ENCODE measurements at places on chromosomes 6 and 20.

DNA sequence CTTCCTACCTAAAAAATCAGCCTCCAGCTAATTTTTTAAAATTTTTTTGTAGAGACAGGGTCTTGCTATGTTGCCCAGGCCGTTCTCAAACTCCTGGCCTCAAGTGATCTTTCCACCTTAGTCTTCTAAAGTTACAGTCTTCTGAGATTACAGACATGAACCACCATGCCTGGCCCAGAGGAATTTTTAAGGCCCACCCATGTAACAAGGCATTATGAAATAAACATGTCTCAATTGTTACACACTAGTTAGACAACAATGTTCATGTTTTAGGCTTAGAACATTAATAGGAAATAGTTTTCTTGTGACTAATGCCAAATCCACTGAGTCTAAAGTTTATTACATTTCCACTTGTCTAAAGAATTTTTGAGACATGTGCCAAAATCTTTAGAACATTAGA is 221.2 kb downstream of the LAMA2 start:
- DNase-seq: no peak

GRCh38 chr6:45416700-45417099 is 39.0 kb upstream of the SUPT3H start:
- DNase-seq: no peak

- no peak for DNase-seq
Observed at GRCh38 chr6:7894262-7895124, 16.1 kb downstream of the TXNDC5 start.

DNA sequence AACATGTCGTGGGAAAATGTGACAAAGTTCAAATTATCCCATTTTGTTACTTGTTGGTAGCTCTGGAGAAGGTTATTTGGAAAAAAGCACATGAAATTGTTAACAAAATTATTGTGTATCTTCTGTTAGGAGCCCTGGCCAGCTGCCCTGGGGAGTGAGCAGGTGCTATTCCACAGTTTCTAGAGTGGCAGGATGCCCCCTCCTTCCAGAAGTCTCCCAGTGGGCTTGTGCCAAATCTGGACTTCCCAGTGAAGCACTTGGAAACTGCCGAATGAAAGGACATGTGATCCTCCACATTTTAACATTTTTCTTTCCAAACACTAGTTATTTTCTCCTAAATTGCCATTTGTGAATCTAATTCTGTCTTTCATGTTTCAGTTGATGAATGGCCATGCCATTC is 66.9 kb upstream of the CLDN20 start:
- DNase-seq: no peak

- DNase-seq: no peak
Observed at GRCh38 chr6:44178424-44179071, 19.9 kb downstream of the CAPN11 start.

All from immature natural killer cell (primary cell).